ENCODE measurements at places on chromosomes 6 and 20. TPM values are rescaled to one million over a fixed set of nuclear protein-coding genes. Genes with fewer than 3 reads are reported as not detected.

CDH26 gene
- 0.06 TPM for total RNA-seq

ANKRD60 gene
- not detected for total RNA-seq

CLIC5 gene
- not detected for total RNA-seq

SPDEF gene
- total RNA-seq, result not detected

NT5E gene
- 762 TPM for total RNA-seq

PREX1 gene
- 28.7 TPM for total RNA-seq

ADGRF5 gene
- not detected for total RNA-seq

TRIM40 gene
- total RNA-seq, result not detected

EDN3 gene
- total RNA-seq, result not detected

PGC gene
- not detected for total RNA-seq

DEFB132 gene
- total RNA-seq, result not detected

ZNF133 gene
- 13.8 TPM for total RNA-seq

- DNase-seq, result no peak
Observed at GRCh38 chr6:159067334-159067733, 22.5 kb upstream of the TAGAP start.

DNA sequence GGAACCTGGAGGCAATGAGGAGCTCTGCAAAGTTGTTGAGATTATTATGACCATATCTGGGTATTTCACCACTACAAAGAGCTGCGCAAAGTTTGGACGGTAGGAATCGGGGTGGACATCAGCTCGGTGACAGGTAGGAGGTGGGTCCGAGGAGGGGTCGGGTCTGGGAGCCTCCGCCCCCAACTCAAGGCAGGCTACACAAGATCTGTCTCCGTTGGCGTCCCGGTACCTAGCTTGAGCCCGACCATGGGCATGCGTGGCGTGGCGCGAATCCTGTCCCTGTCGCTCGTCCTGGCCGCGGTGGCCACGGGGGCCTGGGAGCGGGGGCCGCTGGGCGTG is 40.2 kb upstream of the ZNFX1 start:
- DNase-seq, result no peak

GRCh38 chr6:129609635-129610034 is 100.3 kb downstream of the ARHGAP18 start:
- peak; percentile 69 for DNase-seq

DNA sequence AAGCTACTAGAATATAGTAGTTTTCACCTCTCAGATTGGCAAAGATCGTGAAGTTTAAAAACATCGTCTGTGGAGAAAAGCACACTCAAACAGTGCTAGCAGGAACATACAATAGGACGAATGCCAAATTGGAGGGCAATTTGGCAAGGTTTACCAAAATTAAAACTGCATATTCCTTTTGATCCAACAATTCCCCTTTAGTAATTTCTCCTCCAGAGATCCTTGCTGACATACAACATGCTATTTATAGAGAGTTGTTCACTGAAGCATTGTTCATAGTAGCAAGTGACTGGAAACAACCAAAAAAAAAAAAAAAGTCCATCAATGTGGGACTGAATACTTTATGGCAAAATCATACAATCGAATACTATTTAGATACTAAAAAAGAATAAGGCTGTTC is 202.2 kb downstream of the ATXN1 start:
- DNase-seq, result no peak

GRCh38 chr6:129251669-129252376 is 368.9 kb downstream of the LAMA2 start:
- peak; percentile 71 for DNase-seq

- no peak for DNase-seq
Observed at GRCh38 chr20:39036851-39037250, 74.7 kb downstream of the DHX35 start.

DNA sequence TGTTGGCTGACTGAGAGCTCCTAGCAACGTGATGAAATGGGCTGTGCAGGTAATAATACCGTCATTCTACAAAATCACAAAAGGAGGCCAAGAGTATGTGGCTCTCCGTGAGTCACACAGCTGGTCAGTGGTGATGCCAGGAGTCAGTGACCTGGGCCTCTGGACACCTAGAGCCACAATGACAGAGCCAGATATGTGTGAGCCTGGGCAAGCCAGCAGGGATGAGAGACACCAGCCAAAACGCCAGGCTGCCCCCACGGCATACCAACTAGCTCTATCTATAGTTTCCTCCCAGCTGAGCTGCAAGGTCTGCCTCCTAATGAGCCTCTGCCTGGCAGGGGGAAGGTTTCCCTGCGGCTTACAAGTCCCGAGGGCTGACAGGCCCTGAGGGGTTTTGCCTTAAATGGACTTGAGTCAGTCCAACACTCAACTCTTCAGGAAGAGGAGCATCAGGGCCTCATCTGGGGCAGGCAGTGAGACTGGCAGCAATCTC is 70.0 kb downstream of the CPNE5 start:
- no peak for DNase-seq

DNA sequence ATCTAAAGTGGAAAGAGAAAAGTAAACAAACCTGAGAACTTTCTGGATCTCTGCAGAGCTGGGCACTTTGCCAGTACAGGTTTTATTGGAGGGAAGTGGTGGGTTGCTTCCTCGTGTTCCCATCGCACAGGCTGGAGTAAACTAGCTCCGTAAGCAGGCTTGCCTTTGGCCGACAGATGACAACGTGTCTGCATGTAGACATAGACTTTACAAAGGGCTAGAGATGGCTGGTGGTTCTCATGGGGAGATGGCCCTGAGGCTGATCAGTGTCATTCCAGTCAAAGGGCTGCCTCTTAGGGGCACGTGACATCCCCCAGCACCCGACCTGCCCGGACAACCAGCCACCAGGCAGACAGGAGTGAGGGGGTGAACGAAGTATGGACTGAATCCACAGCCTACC is 98.8 kb downstream of the YTHDF1 start:
- DNase-seq, result no peak

DNA sequence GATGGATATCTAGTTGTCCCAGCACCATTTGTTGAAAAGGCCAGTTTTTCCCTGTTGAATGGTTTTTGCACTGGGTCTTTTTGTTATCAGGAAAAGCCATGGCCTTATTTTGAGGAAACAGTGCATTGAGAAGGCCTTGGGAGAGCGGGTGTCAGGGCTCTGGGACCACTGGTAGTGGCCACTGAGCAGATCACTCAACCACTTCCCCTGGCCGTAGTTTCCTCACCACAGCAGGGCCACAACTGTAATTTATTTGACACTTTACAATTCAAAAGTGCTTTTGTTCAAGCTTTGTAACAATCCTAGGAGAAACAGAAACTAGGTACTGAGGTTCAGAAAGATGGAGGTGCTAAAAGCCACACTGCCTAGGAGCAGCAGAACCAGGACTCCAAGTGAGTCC is 281.8 kb downstream of the GMDS start:
- DNase-seq, result no peak

DNA sequence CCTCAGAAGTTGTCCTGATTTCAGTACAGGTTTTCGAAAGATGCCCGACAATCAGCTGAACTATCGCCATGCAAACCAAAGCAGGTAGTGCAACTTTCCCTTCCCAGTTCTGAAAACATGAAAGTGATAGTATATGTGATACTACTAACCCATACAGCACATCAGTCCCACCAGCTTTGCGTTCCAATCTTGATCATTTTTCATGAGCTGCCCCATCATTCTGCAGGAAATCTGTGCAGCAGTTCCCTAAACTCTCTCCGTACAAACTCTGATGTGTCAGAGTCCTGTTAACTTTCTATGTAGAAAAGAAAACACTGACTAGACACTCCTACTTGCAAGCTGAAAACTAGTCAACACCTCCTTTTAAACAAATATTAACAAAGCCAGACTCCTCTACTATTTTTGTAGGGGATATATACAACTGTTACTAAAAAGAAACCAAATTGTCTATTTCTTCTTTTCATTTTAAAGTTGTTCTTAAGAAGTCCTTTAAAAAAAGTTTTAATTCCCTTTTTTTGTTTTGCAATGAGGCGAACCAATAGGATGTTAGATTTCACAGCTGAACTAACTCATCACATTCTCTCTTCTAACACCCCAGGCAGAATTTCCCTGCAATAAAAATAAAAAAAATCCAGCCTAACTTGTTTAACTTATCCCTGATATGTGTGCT is 99.6 kb upstream of the DST start:
- DNase-seq, result peak; percentile 60

DNA sequence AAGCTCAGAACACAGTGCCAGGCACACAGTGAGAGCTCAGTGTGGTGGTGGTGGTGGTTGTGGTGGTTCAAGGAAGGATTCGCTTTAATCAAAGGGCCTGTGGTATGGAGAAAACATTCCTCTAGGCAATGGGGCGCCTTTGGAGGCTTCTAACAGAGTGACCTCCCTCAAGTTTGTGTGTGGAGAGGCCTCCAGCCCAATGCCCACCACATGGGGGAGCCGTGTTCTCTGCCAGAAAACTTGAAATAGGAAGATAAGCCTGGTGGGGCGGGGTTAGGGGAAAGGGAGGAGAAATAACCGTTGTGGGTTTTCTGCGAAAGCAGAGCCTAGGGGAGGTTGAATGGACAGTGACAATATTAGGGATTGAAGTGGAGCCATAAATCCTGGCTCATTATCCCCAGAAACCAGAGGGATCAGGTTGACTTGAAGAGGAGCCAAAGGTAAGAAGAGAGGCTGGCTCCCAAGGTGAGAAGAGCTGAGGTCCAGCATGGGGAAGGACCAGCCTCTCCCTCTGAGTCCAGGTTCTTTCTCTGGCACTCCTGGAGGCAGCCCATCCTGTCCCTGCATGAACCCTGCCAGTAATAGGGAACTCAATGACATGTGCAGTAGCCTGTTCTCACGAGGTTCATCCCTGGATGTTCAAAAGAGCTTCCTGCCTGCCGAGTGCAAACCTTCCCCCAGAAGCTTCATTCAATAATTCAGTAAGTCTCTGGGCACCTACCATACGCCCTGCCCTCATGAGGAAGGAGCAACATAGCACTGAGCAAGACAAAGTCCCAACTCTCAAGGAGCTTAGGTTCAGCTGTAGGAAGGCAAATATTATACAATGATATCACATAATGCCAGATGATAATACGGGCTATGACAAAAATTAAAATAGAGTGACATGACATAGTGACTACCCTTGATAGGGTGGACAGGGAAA is 51.4 kb downstream of the TGM2 start:
- peak; percentile 39 for DNase-seq

DNA sequence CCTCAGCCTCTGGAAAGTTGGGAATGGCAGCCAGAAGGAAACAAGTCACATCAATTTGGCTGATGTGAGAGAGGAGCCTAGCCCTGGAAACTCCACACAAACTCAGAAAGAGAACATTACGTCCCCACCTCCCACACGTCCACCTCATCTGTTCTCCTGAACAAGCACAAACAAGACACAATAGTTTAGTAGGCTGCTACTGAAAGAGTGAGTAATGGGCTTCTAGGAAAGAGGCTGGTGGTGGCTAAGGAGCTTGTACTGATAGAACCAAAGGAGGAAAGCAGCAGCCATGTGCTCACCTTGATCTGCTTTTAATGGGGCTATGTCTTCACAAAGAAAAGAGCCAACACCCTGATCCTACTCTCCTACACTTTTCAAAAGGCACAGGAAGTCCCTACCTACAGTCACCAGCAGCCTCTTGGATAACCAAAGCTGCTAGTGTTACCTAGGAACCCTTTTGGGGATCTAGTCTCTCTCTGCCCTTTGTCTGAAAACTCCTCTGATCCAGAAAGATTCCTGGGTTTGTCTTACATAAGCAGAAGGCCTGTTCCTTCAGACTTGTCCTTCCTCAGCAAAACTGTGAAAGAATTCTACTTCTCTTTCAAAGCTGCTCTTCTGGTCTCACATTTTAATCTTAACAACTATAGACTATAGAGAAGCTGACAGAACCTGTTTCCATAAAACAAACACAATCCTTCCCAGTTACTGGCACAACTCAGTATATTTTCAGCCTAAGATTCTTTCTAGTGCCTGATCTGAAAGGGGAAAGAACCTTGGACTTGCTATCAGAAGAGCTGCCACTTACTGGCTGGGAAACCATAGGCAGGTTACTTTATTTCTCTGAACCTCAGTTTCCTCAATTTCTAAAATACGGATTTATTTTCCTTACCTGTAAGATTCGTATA is 3.1 kb downstream of the PLAGL2 start:
- peak; percentile 10 for DNase-seq

- DNase-seq, result peak; percentile 52
Observed at GRCh38 chr20:5504061-5504739, 187.4 kb upstream of the PROKR2 start.

- DNase-seq, result no peak
Observed at GRCh38 chr6:155190677-155191076, 73.1 kb upstream of the CLDN20 start.

- no peak for DNase-seq
Observed at GRCh38 chr6:52124126-52125121, 37.0 kb upstream of the PKHD1 start.

GRCh38 chr6:98833057-98833306 is 1.4 kb upstream of the POU3F2 start:
- peak; percentile 7 for DNase-seq

DNA sequence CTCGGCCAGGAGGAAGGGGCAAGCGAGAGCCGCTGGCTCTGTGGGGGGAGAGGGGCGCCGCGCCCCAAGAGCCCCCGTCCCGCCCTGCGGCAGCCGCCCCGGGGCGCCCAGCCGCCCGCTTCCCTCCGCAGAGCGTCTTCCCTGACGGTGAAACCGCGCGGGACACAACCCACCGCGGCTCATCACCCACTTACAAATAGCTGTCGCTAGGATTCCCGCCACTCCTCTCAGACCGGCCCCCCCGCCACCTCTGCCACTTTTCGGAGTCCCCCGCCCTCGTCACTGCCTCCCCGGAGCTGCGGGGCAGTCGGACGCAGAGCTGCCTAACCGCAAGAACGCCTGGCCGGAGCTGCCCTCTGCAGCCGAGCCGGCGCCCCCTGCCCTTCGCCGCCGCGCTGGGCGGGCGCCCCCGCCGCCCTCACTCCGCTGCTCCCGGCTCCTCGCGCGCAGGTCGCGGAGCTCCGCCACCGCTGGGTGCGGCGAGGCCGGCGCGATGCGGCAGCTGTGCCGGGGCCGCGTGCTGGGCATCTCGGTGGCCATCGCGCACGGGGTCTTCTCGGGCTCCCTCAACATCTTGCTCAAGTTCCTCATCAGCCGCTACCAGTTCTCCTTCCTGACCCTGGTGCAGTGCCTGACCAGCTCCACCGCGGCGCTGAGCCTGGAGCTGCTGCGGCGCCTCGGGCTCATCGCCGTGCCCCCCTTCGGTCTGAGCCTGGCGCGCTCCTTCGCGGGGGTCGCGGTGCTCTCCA is at the start of gene SLC35D3:
Gene SLC35D3 (plus strand): TSS at position 366 of the 749 bp plus-strand sequence. CDS start 128 bp downstream, at position 494.
- DNase-seq, result peak; percentile 19
